Fibroblast of skin of abdomen (primary cell): ENCODE measurements at places on chromosomes 6 and 20.
A peak's percentile ranks its signal among the peaks of the same experiment; 100 is the strongest.

GRCh38 chr6:147361311-147361981 lies 147.0 kb upstream of the SAMD5 start:
- DNase-seq: peak; percentile 20

DNA sequence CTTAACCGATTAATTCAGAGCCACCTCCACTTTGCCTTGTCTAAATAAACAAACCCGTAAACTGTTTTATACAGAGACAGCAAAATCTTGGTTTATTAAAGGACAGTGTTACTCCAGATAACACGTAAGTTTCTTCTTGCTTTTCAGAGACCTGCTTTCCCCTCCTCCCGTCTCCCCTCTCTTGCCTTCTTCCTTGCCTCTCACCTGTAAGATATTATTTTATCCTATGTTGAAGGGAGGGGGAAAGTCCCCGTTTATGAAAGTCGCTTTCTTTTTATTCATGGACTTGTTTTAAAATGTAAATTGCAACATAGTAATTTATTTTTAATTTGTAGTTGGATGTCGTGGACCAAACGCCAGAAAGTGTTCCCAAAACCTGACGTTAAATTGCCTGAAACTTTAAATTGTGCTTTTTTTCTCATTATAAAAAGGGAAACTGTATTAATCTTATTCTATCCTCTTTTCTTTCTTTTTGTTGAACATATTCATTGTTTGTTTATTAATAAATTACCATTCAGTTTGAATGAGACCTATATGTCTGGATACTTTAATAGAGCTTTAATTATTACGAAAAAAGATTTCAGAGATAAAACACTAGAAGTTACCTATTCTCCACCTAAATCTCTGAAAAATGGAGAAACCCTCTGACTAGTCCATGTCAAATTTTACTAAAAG lies 2.7 kb downstream of the FOXC1 start:
- no peak for DNase-seq

- DNase-seq: no peak
Observed at GRCh38 chr20:44106615-44107014, 80.4 kb downstream of the JPH2 start.

DNA sequence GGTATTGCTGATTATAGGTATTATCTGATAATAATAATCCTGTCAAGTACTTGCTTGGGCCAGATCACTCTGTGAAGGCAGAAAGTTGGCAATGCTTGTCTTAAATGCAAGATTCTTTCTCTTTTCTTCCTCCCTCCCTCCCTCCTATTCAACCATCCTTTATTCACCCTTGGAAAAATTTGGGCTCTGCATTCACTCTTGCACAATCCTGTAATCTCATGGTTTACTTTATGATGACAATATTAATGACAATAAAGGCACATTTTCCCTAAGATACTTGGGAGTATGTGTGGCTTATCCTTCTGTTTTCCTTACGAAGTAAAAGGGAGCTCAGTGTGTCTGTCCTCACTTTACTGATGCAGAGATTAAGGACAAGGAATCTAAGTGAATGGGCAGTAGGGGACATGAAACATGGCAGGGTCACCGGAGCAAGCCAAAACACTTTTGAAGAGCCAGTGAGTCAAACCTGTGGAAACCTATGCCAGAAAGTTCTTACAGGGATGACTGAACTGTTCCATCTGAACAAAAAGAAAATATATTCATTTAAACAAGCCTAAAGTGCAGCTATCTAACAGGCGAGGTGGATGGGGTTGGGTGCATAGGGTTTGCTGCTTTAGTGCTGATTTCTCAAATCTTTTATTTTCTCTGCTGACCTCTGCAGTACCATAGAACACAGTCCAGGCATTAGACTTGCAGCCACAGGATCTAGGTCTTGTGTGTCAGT lies 14.6 kb upstream of the RIPOR2 start:
- DNase-seq: no peak

DNA sequence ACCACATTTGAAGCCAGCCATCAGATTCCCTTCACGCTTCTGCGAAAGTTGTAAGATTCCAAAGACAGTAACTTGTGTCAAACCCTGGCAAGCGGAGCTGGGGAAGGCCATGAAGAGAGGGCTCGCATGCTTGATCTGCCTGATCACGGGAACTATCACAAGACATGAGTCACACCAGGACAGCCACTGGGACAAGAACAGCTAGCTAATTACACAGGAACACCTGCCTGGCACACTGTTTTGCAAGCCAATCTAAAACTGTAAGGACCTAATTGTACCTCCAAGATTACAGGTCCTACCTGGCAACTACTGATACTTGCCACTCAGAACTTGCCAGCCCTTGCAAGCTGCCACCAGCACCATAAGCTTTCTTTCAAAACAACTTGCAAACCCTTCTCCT lies 289.3 kb downstream of the KIF16B start:
- no peak for DNase-seq

DNA sequence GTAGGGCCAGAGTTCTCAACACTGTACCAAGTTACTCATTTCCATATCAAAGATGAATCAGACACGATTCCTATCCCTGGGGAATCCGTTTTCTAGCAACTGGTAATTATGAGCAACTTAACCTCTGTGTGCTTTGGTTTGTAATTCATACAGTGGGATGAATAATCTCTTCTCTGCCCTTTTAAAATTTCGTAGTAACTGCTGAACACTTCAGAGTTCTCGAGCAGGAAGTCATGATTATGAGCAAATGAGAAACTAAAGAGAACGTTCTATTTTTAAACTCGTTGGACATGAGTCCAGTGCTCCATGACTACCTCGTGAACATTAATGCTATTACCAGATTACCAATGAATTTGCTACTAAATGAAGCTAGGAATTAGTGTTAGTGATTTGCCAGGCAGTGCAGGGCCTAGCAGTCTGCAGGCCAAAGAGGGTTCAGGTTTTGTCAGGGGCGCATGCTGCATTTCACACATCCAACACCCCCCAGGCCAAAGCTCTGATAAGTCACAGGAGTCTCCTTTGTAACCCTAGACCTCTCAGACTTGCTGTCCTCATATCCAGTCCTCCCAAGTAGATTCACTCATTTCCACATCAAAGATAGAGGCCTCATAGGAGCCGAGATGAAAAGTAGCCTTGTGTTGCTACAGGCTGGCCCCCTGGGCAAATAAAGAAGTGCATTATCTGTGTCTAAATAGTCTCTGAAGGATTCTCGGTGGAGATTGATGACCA lies 45.8 kb upstream of the VSTM2L start:
- DNase-seq: peak; percentile 58

DNA sequence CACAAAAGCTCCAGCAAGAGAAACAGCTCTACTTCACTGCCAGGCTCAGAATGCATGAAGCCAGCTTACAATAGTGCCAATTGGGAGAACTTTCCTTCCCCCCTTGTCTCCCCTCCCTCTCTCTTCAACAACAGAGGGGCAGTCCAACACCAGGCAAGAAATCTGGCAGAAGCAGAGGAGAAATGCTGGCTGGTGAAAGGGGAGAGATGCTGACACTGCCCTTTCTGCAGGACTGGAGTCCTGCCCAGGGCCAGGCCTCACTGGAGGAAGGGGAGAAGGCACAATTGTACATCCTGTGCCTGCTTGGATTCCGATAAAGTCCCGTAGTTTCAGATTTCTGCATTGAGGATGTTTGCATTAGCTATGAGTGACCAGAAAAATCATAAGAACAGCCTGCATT lies 148.6 kb downstream of the LRRC1 start:
- DNase-seq: no peak

- no peak for DNase-seq
Observed at GRCh38 chr6:150835620-150836019, 29.9 kb upstream of the MTHFD1L start.

- DNase-seq: peak; percentile 1
Observed at GRCh38 chr6:63305277-63305676, 14.5 kb downstream of the LGSN start.

GRCh38 chr20:45118028-45118427 lies 3.1 kb upstream of the WFDC5 start:
- DNase-seq: no peak

GRCh38 chr20:19653327-19653726 lies 104.7 kb upstream of the RIN2 start:
- DNase-seq: no peak

- peak; percentile 34 for DNase-seq
Observed at GRCh38 chr6:154754152-154754551, 20.9 kb downstream of the SCAF8 start.

DNA sequence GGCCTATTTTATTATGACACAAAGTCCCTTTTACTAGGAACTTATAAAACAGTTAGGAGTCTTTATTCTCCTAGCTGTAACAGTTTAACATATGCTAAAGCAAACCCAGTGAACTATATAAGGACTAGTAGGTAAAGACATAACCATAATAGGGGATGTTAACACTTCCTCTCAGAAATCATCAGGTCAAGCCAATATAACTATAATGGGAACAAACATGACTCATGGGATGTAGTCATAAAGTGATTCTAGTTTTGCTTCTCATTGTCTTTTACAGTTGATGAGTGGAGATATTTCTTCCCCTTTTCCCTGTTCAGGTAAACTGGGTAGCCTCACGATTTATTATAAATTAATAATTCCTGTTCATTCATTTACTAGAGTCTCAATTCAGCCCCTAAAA lies 9.7 kb downstream of the PTCHD4 start:
- no peak for DNase-seq

- no peak for DNase-seq
Observed at GRCh38 chr20:63172726-63173125, 43.2 kb downstream of the YTHDF1 start.

GRCh38 chr6:168864541-168865460 lies 388.8 kb downstream of the THBS2 start:
- DNase-seq: no peak

GRCh38 chr6:158077676-158078075 lies 90.4 kb downstream of the SERAC1 start:
- DNase-seq: no peak

DNA sequence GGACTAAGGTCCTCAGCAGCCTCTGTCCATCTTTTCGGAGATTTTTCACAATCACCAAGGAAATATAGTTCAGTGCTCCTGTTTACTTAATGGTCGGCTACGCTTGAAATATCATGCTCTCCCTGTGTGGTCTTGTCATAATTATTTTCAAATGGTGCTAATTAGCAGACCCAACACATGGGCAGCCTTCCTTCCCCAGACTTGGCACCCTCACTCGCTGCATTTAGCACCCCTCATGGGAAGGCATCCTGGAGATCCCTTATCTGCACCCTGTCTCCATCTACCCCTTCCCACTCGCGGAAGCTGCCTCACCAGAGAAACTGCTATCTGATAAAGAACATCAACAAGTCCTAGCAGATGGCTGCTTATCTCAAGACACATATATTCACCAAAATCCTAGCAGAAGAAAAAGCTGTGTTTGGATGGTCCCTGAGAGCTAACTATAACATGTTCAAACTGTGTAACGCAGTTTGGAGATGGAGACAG lies 131.0 kb upstream of the ESR1 start:
- DNase-seq: no peak

- DNase-seq: no peak
Observed at GRCh38 chr6:72081871-72082270, 195.5 kb downstream of the RIMS1 start.

DNA sequence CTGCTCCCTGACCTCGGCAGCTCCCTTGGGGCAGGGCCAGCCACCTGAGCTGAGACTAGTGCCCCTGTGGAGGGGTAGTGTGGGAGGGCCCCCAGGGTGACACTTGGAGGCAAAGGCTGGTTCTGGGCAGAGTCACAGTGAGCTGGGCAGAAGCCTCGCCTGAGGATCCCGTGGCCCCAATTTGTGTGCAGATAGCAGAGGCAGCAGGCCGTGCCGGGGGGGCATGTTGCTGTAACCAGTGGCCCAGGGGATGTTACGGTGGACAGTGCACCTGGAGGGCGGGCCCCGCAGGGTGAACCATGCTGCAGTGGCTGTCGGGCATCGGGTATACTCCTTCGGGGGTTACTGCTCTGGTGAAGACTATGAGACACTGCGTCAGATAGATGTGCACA lies 2.9 kb downstream of the KLHDC3 start:
- DNase-seq: no peak

DNA sequence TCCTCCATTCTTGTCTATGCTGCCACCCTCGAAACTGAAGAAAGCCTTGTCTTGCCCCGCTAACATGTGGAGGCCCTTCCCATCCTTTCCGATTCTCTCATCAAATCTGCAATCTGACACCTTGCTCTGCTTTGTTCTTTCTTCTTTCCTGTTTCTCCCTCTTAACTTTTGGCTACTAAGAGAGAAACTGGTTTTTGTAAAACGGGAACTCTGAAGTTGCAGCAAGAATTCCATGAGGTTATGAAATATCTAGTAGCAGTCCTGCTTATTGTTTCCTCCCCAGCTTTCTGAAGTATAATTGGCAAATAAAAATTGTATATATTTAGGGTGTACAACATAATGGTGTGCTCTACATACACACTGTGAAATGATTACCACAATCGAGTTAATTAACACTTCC lies 80.2 kb downstream of the MAP7 start:
- no peak for DNase-seq

DNA sequence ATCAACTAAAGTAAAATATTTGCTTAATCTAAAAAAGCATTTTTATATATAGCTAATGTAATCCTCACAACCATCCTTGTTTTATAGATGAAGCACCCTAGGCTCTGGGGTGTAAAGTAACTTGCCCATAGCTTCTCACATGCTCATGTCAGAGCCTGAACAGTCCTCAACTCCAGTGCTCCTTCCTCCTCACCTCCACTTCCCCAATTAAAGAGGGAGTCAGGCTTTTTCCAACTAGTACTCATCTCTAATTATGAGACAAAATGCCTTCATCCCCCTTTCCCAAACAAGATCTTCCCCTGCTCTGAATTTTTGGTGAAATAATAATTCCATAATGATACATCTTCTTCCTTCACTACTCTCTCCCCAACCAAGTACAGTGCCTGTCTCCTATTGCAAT lies 290.8 kb upstream of the PRDM1 start:
- no peak for DNase-seq

- DNase-seq: no peak
Observed at GRCh38 chr6:161360520-161360919, 86.7 kb upstream of the AGPAT4 start.

DNA sequence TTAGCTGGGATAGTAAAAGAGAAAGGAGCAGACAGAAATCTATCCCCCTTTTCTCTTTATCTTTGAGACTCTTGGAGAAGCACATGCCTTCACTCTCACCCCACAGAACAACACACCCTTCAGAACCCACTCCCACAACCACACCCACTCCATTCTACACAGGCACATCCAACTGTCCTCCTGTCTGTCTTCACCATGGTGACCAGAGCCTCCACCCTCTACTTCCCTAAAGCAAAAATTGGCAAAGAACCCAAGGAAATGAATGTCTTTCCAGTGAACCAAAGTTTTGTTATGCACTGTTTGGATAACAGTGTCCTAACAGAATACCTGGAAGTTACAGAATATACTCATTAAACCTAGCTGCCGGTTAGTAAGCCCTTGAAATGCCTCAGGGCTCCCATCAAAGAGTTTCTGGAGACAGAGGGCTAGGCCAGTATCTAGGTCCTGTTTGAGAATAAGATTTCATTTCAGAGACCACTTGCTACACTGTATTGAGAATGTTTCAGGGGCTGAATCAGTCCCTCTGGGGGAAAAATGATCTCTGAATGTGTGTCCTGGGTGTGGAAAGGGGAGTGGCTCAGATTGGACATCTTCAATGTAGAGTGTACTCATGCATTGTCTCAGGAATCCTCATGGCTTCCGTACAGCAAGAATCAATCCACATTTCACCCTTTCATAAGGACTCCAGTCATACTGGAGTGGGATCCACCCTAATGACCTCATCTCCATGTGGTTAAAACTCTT lies 101.1 kb downstream of the LY86 start:
- peak; percentile 73 for DNase-seq
